GM12865 (cell line): ENCODE measurements at places on chromosomes 5 and 9.

- no peak for DNase-seq
Observed at GRCh38 chr9:132589148-132590036, 7.0 kb downstream of the BARHL1 start.

DNA sequence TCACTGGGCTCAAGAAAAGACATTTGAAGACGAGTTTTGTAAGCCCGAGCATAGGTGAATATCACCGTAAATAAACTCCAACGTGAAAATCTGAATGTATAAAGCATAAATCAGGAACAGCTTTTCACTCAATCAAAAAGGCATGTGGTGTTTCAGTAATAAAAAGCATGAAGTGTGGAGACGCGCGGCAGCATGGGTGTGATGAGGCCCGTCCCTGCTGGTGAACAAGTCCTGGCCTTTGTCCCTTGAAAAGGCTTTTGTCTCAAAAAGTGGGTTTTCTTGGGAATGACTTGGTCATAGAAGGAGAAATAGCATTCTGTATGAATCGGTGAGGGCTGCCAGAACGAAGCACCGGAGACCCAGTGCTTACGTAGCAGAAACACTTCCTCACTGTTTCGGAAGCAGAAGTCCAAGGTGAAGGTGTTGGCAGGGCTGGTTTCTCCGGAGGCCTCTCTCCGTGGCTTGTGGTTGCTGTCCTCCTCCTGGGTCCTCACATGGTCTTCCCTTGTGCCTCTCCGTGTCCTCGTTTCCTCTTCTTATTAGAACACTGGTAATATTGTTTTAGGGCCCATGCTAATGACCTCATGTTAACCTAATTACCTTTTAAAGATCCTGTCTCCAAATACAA lies 24.9 kb downstream of the ROPN1L start:
- no peak for DNase-seq

DNA sequence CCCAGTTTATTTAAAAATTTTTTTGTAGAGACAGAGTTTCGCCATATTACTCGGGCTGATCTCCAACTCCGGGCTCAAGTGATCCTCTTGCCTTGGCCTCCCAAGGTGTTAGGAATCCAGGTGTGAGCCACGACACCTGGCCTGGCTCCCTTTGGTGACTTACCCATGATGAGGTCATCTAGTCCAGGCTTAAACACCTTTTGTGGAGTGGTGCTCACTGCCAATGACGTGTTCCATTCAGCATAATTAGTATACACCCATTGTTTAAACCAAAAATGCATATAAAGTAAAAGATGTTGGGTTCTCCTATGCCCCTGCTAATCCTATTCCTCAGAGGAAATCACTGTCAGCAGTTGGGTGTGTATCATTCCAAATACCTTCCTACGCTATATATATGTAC lies 91.0 kb downstream of the HSPA4 start:
- DNase-seq: no peak

DNA sequence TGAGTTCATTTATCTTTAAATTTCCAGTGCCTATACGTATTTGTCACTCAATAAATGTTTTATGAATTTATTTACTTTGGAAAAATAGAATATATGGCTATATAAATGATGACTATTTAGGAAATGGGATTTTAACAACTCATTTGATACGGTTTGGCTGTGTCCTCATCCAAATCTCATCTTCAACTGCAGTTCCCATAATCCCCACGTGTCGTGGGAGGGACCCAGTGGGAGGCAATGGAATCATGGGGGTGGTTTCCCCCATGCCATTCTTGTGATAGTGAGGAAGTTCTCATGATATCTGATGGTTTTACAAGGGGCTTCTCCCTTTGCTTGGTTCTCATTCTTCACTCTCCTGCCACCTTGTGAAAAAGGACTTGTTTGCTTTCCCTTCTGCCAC lies 187.6 kb upstream of the EFNA5 start:
- no peak for DNase-seq

- DNase-seq: peak; percentile 51
Observed at GRCh38 chr5:218457-219291, 554 bp downstream of the SDHA start.

- DNase-seq: no peak
Observed at GRCh38 chr9:26391036-26391435, 501.6 kb downstream of the CAAP1 start.

DNA sequence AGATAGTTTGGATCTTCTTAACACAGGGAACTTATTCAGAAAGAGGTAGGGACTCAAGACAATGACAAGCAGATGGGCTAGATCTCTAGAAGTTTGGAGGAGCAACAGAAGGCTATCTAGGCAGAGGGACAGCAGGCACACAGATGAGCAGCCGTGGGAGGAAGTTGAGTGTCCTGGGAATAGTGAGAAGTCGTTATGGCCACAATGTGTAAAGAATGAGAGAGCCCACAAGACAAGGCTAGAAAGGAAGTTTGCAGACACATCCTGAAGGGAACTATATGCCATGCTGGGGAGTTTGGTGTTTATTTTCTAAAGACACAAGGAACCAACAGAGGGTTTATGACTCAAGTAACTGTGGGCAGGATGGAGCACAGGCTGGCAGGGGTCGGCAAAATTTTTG lies 160.6 kb downstream of the PALM2AKAP2 start:
- no peak for DNase-seq

DNA sequence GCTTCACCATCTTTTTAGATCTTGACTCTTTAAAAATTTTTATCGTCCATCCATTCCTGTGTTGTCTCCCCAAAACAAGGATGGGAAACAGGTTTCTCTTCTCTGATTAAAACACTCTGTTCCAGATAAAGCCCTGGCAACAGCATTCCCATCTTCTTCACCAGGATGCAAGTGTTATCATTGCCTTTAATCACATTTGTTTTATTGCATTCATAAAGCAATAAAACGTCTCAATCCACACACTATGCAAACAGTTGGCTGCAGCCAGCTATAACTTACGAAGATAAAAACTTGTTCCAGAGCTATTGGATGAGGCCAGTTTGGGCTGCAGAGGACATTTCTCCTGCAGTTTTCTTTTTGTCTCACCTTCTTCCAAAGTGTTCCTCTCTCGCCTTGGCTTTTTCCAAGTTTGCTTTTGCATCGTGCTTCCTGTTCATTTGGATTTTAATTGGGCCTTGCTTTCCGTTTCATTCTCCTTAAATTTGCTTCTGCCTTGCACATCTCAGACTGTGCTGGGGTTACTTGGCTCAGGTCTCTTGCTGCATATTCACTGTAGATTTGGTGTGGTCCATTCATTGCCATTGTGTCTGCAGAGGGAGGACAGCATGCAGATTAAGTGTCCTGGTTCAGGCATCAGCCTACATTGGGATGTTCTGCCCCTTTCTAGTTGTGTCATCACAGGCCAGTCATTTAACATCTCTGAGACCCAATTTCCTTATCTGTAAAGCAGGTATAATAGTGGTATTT lies 136.5 kb upstream of the LIFR start:
- no peak for DNase-seq

GRCh38 chr9:111158363-111158762 lies 120.1 kb upstream of the LPAR1 start:
- DNase-seq: peak; percentile 21

- DNase-seq: no peak
Observed at GRCh38 chr5:55994495-55994997, at the start of gene IL6ST. Gene IL6ST (minus strand): TSS chr5:55994963. CDS start chr5:55976278, 18,685 bp downstream.

DNA sequence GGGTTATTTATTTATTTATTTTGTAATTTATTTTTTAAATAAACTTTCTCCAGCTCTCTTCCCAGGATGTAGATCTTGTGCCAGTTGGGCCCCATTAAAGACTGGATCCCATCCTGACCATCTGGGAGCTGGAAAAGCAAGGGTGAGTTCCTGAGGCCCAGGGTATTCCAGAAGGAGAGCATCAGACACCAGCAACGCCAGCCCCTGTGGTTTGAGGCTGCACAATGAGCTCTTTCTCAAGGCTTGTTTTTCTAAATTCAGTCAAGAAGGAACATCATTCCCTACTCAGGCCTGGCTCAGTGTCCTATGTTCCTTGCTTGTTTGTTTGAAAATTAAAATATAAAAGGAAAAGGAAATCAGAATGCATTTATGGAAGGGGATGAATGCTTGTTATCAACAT lies 313.3 kb downstream of the EBF1 start:
- no peak for DNase-seq

DNA sequence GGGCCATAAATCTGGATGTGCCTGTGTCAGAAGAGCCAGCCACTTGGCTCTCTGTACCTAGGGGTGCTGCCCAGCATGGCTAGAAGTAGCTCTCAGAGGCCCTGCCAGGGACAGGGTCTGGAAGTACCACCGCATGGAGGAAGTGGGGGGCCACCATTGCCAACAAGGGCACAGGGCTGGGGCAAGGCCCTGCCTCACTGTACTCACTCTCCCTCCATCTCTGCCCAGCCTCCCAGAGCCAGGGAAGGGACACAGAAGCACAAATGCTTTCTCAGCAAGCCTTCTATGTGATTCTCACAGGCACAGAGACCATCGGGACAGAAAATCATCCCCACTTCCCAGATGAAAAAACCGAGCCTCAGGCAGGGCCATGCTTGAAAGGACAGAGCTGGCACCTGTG lies 138.1 kb downstream of the C5orf15 start:
- DNase-seq: no peak

DNA sequence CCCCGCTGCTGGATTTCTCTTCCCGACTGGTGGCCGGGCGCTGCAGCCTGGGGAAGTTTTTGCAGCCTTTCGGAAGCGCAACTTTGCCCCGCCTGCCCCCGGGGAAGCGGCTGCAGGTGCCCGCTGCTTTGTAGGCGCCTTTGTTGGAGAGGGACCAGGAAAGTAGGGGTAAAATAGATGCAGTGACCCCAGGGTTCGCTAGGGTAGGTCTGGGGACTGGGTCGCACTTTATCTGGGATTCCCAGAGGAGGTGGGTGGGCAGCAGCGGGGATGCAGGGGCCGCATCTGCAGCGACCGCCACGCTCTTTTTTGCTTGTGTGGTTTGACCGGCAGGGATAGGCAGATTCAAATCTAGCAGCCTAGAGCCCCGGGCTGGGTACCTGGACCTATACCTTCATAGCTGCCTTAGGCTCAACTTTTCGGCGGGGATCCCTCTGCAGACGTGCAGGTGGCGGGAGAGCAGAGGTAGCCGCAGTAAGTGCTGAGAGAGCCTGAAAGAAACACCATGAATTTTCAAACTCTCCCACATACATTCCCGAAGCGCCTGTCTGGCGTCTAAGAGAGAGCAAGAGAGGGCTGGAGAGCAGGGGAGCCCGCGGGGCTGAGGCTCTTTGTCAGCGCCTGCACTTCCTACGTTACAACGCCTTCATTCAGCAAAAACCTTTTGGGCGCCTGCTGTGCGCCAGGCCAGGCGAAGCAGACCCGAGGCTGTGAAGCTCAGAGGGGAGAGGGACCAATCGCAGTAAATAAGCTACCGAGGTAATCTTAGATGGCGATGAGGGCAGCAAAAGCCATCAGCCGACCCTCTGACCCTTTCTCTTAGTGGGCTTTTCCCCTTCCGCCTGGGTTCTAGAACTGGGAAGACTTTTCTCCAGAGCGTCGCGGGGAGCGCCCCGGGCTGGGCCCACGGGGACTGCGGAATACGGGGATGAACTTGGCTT lies 642 bp downstream of the SV2C start:
- DNase-seq: no peak

DNA sequence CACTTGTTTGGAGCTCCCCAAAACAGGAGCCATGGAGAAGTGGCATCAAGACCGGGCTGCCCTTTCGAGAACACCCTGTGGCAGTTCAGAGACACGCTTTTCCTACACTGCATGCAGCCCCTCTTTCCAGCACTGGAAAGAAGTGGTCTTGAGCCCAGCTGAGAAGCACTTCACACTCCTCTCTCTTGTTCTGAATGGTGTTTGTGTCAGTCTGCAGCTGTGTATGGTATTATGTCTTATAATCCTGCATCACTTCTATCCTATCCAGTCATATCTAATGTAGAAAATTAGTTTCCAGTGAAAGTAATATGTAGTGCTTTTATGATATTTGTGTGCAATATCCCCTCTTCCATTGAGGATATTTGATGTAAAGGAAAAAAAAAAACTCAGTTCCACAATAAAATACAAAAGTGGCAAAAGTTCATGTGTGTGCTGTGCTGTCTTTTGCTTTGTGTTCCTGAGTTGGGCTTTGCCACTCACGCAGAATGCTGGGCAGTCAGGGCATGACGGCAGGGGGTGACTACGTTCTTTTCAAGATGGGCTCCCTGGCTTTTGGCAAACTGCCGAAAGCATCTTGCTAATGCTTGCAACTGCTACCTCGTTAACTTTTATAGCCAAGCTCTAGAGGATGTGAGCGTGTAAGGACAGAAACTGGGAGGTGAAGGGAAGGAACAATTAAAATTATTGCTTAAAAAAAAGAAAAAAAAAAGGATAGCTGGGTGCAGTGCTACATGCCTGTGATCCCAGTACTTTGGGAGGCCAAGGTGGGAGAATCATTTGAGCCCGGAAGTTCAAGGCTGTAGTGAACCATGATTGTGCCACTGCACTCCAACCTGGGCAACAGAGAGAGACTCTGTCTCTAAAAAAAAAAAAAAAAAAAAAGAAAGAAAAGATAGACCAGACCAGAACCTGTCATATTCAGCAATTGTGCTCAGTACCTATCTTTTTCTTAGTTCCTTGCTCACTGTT lies 102.2 kb downstream of the MAP1B start:
- no peak for DNase-seq

DNA sequence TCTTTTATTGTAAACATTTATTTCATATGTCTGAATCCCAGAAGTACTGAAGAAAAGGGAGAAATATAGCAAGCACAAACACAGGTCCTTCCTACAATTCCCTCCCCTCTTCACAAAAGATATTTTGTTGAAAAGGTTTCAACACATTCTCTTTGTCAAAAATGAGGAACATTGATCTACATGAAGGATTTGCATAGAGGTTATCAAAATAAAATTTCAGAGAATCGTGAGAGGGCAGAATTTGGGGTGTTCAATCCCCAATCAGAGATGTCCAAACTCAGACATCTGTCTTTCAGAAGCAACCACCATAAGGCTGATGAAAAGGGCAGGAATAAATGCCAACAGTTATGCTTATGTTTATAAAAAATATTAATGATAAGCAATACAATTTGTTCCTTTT lies 69.2 kb downstream of the MARCHF3 start:
- DNase-seq: no peak

DNA sequence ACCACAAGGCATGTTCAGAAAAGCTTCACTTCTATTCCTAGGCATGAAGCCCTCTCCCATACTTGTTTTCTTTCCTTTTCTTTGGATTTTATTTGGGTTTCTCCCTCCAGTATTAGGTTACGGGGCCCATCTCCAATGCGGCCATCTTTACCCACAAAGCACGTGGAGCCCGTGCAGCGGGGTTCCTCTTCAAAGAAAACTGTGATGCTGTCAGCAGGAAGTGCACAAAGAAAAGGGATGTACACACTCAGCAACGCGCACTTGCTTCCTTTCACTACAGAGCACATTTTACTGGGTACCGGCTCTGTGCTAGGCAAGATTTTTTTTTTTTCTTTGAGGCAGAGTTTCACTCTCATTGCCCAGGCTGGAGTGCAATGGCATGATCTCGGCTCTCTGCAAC lies 106.6 kb downstream of the COL23A1 start:
- peak; percentile 10 for DNase-seq

DNA sequence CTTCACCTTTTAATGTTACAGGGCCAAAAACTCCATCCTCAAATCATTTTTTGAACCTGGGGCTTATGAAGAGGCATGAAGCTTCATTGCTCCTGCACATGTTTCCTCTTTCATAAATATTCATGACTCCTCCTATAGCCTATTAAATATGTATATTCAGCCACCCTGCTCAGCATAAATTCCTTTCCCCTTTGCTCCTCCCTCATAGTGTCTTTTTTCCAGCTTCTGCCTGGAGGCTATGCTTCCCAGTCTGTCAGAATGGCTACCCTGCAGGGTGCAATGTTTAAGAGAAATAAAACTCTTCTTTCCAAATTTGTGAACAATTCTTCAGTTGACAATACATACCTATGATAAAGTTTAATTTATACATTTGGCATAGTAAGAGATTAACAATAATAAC lies 1082.9 kb upstream of the CDH18 start:
- DNase-seq: no peak
